ENCODE measurements at places on chromosomes 2 and 18.

DNA sequence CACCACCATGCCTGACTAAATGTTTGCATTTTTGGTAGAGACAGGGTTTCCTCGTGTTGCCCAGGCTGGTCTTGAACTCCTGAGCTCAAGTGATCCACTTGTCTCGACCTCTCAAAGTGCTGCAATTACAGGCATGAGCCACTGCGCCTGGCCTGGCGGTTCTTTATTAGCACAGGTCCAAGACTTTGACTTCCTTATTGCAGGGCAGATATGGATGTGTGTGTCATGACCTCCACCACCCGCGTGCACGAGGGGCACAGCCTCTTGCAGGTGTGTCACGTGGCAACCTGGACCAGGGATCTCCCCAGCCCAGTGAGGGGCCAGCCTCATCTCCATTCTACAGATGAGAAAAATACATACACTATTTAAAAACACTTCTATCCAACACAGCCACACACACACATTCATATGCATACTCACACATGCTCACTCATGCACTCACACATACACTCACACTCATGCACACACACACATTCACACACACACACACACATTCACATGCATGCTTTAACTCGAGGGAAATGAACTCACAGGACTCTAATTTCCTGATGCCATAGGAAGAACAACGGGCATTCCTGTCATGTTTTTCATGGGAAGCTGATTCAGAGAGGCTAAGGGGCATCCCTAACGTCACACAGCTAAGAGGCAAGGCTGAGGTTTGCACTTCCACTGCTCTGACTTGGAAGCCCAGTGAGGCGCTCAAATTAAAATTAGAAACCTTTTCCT lies 38.8 kb downstream of the RRM2 start:
- no peak for DNase-seq

- no peak for DNase-seq
Observed at GRCh38 chr2:138016351-138017087, 52.2 kb downstream of the HNMT start.

DNA sequence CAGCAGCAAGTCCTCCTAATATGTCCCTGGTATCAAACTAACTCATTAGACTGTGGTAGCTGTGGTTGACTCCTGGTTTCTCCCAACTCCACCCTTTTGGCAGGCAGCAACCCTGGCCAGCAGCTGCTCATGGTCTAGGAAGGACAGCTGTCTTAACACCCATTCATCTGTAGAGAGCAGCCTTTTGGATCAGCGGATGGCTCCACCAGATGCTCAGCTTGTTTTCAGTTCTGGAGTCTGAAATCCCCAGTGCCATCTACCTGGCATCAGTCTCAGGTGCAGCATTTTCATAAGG lies 100.5 kb downstream of the SPOPL start:
- DNase-seq: no peak

- DNase-seq: no peak
Observed at GRCh38 chr18:55337908-55338521, 250.0 kb downstream of the TCF4 start.

DNA sequence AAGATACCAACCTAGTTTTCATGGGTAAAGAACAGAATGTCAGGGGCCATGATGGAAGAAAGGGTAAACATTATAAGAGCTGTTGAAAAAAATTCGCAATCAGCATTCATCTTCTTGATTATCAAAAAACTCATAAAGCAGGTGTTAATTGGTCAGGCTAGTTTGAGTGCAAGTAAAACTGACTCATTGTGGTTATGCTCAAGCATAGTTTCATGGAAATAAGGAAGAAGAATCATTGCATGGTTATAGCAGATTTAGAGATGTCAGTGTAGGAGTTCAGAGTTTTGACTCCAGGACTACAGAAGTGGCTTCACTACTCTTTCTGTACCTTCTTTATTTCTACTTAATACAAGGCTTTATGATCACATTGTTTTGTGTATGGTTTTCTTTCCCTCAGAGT lies 26.9 kb upstream of the CDH19 start:
- no peak for DNase-seq

- DNase-seq: no peak
Observed at GRCh38 chr2:96604104-96604503, 34.0 kb downstream of the KANSL3 start.

- DNase-seq: no peak
Observed at GRCh38 chr2:206958261-206958660, 18.9 kb downstream of the CPO start.

DNA sequence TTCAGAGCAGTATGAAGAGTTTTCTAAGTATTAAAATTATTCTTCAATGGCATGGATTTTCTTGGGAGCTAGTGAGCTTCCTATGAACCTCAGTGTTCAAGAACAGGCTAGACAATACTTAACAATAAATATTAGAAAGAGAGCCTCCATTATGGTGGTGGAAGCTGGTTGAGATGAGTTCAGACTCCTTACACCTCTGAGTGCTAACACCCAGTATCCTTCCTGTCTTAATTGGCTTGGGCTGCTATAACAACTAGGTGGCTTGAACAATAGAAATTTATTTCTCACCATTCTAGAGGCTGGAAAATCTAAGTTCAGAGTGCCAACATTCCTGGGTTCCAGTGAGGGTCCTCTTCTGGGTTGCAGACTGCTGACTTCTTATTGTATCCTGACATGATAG lies 369.4 kb upstream of the HNRNPA3 start:
- DNase-seq: no peak

DNA sequence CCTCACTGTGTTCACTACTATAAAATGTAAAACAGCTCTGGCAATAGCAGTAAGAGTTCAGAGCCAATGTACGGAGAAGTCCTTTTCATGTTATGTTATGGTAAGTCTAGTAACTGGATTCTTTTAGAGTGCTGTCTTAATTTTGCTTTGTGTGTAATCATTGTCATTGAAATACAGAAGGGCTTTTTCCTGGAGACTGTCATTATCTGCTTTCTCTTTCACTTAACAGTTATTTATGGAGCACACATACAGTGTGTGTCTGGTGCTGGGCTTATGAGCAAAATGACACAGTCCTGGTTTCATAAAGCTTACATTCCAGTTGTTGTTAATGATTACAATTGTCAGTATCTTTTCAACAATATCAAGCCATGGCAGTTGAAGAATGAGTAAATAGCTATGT lies 95.5 kb downstream of the CCDC102B start:
- DNase-seq: no peak

DNA sequence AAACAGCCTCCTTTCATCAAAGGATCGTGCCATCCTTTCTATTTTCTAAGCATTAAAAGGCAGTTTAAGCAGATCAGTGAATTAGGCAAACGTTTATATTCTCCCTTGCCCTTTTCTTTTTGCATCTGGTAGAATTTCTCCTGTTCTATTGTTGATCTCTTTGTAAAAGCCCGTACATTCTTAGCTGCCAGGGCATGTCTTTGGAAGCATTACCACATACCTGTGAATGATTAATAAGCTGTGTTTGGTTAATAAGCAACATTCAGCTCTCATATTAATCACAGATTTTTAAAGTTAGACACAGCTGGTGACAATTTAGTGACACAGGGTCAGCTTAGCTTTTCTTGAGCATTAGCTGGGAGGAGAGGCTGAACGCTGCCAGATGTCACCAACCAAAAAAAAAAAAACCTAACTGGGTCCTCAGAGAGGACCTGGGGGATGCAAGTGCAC lies 33.8 kb upstream of the CYP1B1 start:
- DNase-seq: no peak
